ENCODE measurements at places on chromosomes 5 and 9.

GRCh38 chr9:107929443-107929842 is 439.9 kb upstream of the KLF4 start:
- DNase-seq = no peak

DNA sequence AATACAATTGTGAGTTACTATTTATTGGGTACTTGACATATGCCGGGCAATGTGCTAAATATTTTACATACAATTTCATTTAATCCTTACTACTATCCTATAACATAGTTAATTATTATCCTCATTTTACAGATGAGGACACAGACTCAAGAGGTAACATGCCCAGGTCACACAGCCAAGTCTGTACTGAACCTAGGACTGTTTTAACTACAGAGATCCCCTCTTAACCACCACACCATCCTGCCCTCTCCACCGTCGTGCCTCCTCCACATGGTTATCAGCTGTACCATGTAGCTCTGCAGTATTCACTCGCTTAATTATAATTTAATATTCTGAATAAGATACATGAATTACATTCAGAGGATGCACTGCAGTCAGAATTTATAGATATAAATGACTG is 5.3 kb downstream of the RAB14 start:
- no peak for DNase-seq

DNA sequence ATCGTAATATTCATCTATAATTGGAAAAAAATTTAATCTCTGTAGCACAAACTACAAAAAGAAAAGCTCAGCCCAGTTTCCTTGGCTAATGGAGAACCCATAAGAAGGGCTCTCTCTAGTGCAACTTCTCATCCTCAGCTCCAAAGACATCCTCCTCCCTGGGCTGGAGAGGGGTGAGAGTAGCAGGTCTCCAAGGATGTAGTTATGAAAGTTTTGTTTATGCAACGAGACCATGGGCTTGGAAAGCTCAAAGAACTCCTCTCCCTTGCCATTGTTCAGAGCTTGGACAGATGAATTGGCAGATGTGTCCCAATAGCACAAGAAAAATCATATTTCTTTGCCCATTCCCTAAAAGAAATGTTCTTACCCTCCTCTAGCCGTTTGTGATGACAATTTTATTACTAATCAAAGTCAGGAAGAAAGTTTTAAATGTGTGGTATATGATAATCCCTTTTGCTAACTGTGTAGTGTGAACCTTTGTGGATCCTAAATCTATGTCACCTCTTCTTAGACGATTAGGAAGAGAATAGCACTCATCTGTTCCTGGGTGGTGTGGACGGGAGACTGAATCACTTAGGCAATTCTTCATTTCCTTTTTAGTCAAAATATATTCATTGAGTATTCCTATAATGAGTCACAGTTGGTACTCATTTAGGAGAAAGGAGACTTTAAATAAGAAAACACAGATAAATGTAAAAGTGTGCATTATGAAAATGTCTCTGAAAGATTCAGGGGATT is 52.2 kb downstream of the GARNL3 start:
- no peak for DNase-seq

- DNase-seq = no peak
These were observed 25.0 kb downstream of the ABHD17B start for GRCh38 chr9:71886015-71886414.

DNA sequence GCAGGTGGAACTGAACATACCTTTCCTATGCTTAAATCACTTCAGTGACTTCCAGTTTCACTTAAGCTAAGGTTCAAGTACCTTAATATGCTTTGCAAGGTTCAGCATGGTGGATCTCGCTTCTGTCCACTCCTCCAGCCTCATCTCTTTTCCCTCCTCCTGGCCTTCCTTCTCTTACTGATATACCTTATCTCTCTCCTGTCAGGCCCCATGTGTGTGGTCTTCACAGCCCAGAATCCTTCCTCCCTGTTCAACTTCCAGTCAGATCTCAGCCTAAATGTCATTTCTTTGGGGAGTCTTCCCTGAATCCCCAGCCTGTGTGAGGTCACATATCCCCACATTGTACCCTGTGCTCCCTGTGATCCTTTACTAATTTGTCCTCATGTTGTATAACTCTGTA is 87.7 kb downstream of the ANGPTL2 start:
- DNase-seq = no peak

GRCh38 chr9:22116758-22117157 is 107.7 kb upstream of the CDKN2B start:
- DNase-seq = no peak

DNA sequence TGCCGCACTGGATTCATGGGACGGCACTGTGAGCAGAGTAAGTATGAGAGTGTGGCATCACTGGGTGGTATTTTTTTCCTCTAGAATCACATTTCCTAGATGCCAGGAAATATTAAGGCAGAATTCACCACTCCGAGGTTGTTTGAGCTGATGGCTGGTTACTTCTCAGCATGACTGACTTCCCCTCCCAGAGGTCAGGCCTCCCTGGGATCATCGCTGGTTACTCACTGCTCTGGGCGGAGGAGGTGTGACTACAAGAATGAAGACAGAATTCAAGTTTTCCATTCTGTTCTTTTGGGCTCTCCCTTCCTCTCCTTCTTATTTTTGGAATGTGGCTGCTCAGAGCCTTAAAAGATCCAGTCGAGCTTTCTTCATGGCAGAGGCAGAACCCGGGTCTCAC is 76.6 kb upstream of the PRRC1 start:
- DNase-seq = no peak

DNA sequence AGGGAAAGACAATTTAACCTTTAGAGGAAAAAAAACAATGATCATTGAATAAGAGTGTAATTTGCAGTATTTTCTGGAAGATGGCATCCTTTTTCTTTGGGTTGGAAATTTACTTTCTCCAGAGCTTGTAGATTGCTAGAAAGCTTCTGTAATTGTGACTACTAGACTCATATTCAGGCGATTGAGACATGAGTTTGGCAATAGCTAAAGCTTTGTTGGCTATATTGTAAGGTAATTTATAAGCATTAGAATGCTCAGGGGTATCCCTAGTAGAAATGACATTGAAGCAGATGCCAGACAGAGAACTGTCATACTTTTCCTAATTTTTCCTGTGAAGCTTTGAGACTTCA is 115.3 kb downstream of the UNC13B start:
- no peak for DNase-seq

- DNase-seq = no peak
These were observed 84.4 kb downstream of the ZSWIM6 start for GRCh38 chr5:61416420-61416819.

GRCh38 chr9:7608261-7608660 is 191.3 kb downstream of the DMAC1 start:
- DNase-seq = no peak

DNA sequence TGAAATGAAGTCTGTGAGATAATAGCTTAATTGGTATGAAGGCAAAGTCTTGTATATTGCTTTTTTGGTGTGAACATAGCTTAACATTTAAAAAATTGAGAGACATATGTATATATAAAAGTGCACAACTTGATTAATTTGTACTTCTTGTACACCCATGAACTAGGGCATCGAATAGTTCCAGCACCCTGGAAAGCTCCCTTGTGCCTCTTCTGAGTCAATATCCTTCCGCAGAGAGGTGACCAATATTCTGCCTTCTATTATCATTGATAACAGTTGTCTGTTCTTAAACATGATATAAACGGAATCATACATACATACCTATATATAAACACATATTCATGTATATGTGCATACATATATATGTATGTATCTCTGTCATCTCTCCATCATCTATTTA is 185.4 kb downstream of the PHF2 start:
- DNase-seq = no peak

- DNase-seq = no peak
These were observed 1.7 kb downstream of the SNCB start for GRCh38 chr5:176628406-176629228.

GRCh38 chr9:92602413-92602812 is 66.6 kb upstream of the ECM2 start:
- DNase-seq = no peak

DNA sequence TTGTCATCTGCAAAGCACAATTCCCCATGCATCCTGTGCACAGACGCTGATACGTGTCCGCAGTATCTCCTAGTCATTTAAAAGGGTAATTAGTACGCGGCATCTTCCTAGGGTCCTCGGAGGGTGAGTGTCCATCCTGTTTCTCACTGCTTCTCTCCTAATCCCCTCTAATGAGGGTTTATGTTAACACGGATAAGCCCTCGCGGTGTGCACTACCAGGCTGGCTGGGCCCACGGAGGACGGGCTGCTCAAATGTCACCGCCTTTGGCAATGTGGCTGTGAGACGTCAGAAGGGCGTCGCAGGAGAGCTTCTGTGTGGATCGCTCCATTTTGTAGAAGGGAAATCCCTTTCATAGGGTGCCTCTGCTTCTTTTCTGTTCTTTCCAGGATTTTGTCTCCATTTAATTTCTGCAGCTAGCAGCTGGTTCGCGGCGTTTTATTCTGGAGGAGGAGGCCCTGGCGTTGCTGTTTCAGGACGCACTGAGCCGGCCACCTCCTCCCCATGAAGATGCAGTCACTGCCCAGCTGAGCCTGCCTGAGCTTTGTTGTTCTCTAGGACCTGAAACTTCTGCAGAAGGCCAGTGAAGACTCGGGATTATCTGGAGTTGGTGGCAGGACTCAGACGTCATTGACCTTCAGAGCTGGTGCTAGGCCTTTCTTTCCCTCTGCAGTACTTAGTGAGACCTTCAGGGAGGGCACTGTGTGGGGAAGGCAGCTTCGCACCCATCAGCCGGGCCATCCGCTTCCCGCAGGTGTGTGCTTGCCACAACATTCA is 326.1 kb upstream of the IRX1 start:
- DNase-seq = no peak

DNA sequence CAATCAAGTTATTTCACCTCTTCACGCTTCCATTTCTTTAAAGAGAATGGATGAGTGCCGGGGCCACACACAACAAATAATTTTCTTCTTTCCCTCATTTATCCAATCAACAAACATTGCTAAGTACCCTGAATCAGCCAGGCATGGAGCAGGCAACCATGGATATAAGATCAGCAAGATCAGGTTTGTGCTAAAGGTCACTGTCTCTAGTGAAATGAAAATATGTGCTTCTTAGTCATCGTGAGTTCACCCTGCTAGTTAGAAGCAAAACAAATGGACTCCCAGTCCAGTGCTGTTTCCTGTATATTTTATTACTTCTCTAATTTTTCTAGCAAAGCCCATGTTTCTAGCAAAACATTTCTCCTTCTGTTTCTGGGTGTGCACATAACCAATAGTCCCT is 629.2 kb downstream of the BNC2 start:
- DNase-seq = no peak

DNA sequence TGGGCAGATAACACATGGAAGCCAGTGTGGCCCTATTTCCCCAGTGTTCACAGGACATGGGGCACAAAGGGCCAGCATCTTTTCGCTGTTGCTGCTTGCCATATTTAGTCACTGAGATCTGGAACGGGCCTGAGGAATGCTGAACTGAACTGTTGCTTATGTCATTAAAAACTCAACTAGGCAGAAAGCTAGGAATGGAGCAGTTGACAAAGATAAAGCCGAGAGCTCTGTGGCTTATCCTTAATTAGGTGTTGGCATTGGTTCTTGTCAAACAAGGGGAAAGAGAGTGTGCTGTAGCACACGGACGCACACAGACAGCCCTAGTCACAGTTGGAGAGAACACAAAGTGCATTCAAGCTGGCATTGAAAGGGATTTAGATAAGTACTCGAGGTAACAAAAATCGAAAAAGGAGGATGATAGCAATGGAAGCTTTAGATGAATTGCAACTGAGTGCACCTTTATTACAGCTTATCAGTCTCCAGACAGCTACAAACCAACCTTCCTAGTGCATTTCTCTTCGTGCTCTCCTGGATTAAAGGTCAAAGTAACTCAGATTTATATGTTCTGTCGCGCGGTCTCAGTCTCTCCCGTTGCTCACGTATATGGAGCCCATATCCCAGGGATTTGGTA is 450.2 kb upstream of the ZNF608 start:
- no peak for DNase-seq

DNA sequence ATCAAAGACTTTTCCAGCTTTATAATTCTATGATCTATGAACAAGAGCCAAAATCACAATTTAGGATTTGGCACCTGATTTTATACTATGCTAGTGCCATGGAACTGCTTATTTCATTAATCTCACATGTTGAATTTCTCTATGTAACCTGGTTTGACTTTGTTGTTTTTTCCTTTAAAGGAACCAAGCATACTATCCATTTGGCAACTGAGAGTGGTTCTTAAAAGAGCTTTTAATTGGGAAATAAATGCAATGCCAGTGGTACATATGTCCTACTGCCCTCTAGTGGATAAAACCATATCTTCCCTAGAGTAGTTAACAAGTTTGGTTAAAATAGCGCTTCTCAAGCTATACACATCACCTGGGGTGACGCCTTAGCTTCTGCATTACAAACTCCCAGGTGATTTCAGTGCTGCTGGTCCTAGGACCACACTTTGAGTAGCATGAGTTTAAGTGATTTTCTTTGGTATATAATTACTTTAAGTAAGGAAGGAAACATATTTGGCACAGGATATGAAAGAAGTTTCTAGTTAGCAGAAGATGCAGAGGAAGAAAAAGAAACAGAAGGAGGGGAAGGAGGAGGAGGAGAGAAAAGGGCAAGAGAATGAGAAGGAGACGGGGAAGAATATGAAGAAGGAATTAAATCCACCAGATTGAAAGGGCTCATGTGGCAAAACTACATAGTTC is 56.8 kb downstream of the FGF10 start:
- no peak for DNase-seq

- DNase-seq = no peak
These were observed 14.5 kb downstream of the SH2D3C start for GRCh38 chr9:127763918-127764384.

- no peak for DNase-seq
These were observed 1.9 kb upstream of the IL13 start for GRCh38 chr5:132655821-132656773.

DNA sequence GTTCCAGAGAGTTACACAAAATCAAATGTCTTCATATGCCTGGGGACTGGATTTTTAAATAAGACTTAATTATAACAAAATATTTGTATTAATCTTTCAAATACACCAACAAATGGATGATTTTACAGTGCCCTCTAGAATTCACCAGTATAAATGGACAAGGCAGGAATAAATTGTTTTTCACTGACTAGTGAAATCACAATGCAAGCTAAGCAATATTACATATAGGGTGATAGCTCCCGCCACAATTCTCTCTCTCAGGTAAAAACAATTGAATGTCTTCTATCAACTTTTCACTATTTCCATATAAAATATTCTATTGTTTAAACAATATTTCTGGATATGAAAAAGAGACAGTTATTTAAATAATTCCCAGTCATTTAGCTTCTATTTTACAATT is 8.0 kb upstream of the CCDC112 start:
- no peak for DNase-seq

DNA sequence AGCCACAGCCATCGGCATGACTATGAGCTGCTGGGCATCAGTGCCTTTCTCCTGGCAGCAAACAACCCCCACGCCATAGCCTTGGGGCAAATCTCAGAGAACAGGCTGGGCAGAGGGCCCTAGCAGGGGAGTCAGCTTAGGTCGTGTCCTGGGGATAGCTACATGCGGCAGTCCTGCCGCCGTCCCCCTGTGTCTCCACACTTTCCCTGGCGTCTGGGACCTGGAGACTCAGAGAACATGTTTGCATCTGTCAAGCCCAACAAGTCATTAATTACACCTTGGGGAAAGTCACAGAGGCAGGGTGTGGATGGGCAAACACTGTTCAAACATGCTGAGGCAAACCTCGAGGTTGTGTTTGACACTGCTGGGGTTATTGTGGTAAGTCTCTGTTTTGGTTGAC is 123.6 kb downstream of the C5orf15 start:
- DNase-seq = no peak
